ENCODE measurements at places on chromosomes 12 and 14. TPM values are rescaled to one million over a fixed set of nuclear protein-coding genes. Genes with fewer than 3 reads are reported as not detected.

DNA sequence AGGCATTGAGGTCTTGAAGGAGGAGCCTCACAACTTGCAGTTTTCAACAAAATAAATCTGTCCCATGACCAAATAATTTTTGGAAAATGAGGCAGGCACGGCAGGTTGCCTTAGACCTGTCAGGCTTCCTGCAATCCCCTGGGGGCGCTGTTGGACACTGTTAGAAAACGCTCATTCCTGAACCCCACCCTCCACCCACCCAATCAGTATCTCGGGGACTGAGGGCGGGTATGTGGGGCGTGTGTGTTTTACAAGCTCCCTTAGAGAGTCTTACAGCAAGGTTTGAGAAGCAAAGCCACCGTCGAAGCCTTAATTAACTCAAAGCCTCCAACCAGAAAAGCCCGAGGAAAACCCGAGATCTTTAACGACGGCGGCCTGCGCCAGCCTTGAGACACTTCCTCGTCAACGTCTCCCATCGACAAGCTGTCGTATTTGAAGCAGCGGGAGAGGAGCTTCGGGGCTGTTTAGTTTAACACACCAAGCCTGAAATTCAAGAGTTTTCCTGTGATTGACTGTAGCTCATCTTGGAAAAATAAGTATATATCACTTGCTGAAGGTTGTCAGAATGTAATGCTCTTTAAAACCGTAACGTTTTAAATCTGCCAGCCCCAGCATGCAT is 123.0 kb downstream of the GLT1D1 start:
- no peak for DNase-seq
- H3K36me3 ChIP-seq, result no peaks in the 10 kb centered on the region
- H3K4me1 ChIP-seq, result no peaks in the 10 kb centered on the region
- no peaks in the 10 kb centered on the region for H3K27me3 ChIP-seq

DNA sequence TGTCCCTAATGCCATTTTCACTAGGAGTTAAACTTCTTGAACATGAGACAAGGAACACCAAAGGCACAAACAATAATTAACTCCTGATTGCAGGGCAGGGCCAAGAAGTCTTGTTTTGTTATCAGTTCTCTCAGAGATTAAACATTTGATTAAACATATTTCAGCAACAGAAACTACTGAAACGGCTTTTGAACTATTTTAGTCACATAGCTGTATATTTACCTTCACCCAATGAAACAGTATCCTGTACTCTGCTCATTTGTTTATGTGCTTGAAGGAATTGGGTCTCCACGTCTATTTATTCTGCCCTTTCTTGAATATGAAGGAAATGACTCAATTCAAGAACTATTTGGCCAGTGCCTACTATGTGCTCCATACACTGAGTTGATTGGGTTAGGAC is 51.3 kb upstream of the PTCSC3 start:
- H3K4me3 ChIP-seq, result no peak overlapping the region
- DNase-seq, result no peak
- no peaks in the 10 kb centered on the region for H3K4me1 ChIP-seq
- no peaks in the 10 kb centered on the region for H3K27me3 ChIP-seq
- H3K27ac ChIP-seq, result no peak overlapping the region

GRCh38 chr14:32421781-32422180 is 92.7 kb downstream of the AKAP6 start:
- no peaks in the 10 kb centered on the region for H3K36me3 ChIP-seq
- H3K4me3 ChIP-seq, result no peak overlapping the region
- H3K4me1 ChIP-seq, result peaks cover 17% of the 10 kb centered on the region

Gene PMEL
- not detected for total RNA-seq

- no peaks in the 10 kb centered on the region for H3K27me3 ChIP-seq
- H3K4me3 ChIP-seq, result no peak overlapping the region
- no peaks in the 10 kb centered on the region for H3K36me3 ChIP-seq
- no peak for DNase-seq
These were observed 21.9 kb upstream of the CLMN start for GRCh38 chr14:95341564-95341963.

GRCh38 chr14:79383475-79383874 is 827.8 kb downstream of the DIO2 start:
- H3K27ac ChIP-seq, result no peak overlapping the region
- no peak for DNase-seq
- no peaks in the 10 kb centered on the region for H3K27me3 ChIP-seq
- H3K4me3 ChIP-seq, result no peak overlapping the region
- H3K4me1 ChIP-seq, result peaks cover 28% of the 10 kb centered on the region

GRCh38 chr12:46921048-46921763 is 95.4 kb upstream of the SLC38A4 start:
- H3K4me3 ChIP-seq, result no peak overlapping the region
- no peak overlapping the region for H3K27ac ChIP-seq
- H3K36me3 ChIP-seq, result no peaks in the 10 kb centered on the region
- H3K27me3 ChIP-seq, result no peaks in the 10 kb centered on the region
- H3K4me1 ChIP-seq, result no peaks in the 10 kb centered on the region

- no peaks in the 10 kb centered on the region for H3K27me3 ChIP-seq
- no peaks in the 10 kb centered on the region for H3K4me1 ChIP-seq
- H3K36me3 ChIP-seq, result no peaks in the 10 kb centered on the region
- DNase-seq, result no peak
These were observed 43.4 kb upstream of the SPTLC2 start for GRCh38 chr14:77659831-77660230.

Gene RAB21
- 36.9 TPM for total RNA-seq

- peaks cover 84% of the 10 kb centered on the region for H3K4me1 ChIP-seq
- H3K4me3 ChIP-seq, result no peak overlapping the region
- peaks cover 28% of the 10 kb centered on the region for H3K36me3 ChIP-seq
- no peaks in the 10 kb centered on the region for H3K27me3 ChIP-seq
These were observed 59.1 kb downstream of the DCAF5 start for GRCh38 chr14:69093631-69094421.

DNA sequence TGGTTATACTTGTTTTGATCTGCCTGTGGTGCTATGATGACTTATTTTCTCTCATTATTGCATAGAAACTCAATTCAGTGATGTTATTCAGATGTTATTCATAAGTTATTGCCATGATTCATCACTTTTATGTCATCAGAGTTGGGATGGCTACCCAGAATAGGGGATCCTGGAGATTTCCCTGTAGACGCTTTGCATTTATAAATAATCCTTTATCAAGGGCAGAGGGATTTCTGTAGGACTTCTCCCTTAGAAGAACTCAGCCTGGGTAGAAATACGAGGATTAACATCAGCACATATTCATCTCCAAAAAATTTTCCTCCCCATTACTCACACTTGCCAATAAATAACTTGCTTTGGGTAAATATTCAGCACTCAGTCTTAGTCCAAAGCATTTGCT is 4.9 kb downstream of the GPRC5A start:
- H3K4me1 ChIP-seq, result peaks cover 7% of the 10 kb centered on the region
- H3K27ac ChIP-seq, result no peak overlapping the region
- H3K4me3 ChIP-seq, result no peak overlapping the region
- H3K27me3 ChIP-seq, result no peaks in the 10 kb centered on the region
- no peak for DNase-seq
- H3K36me3 ChIP-seq, result no peaks in the 10 kb centered on the region
